ENCODE measurements at places on chromosomes 5 and 9.
A peak's percentile ranks its signal among the peaks of the same experiment; 100 is the strongest.

GRCh38 chr5:61802456-61802855, 470.4 kb downstream of the ZSWIM6 start:
- DNase-seq, result no peak

- DNase-seq, result peak; percentile 75
These were observed 22.2 kb upstream of the WWC1 start for GRCh38 chr5:168268949-168269936.

DNA sequence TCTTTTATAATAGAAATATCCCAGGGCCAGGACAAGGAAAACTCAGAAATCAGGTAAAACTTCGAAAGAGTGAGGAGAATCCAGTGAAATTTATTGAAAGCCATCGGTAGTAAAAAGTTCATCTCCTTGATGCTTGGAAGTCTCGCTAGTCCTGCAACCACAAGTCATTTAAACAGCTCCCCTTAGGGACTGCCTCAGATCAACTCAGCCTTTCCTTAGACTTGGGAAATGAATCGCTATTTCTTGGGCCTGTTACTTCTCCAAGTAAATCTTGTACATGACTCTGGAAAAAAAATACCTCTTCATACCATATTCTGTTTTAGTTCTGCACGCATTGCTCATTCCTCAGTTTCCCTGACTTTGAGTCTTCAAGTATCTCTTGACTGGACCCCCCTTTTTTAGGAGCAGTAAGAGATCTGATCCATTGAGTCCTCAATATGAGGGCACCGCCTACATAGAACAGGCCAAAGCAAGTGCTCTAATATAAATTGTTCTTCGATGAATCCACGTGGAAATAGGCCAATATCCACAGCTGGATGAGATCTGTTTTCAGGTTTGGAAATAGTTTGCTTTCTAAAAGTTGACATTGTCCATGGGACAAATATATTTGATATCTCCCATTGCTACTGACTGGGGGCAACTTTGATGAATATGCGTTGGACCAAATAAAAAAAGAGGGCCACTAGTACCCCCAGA, 114.2 kb downstream of the PRDM6 start:
- DNase-seq, result no peak

- no peak for DNase-seq
These were observed 437.5 kb downstream of the TMEM232 start for GRCh38 chr5:110288766-110289511.

- no peak for DNase-seq
These were observed 10.6 kb downstream of the PRDM6 start for GRCh38 chr5:123099514-123100151.

DNA sequence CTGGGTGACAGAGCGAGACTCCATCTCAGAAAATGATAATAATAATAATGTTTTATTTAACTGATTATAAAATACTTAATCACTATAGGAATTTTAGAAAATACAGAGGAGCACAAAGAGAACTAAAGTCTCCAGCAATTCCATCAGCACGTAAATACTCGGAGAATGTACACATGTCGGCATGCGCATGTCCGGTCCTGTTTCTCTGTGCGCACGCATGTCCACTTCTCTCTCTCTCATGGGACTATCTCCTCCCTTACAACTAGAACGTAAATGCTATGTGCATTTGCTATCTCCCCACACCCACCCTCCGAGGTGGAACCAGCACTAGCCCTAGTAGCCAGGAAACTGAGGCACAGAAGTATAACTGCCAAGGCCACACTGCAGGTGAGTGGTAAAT, 19.0 kb downstream of the CCNJL start:
- no peak for DNase-seq
